ENCODE measurements at places on chromosomes 2 and 18.

DNA sequence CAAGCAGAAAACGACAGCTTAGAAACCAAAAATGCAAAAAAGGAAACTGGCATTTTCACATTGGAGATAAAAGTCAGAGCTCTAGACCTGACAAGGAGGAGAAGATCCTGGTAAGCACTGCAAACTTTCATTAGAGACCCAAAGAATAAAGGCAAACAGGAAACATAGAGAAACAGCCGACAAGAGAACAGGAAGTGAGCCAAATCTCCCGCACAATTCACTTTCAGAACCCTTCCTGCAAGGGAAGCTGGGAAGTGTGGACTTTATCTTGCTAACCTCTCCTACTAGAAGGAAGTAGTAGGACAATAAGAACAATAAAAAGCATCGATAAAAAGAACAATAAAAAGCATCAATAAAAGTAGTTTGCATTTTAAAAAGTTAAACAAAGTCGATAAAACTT, 417.8 kb upstream of the SPHKAP start:
- DNase-seq, result no peak

GRCh38 chr2:230861552-230862255, 3.0 kb upstream of the ITM2C start:
- no peak for DNase-seq

GRCh38 chr2:67455219-67456142, 58.3 kb downstream of the ETAA1 start:
- DNase-seq, result no peak

DNA sequence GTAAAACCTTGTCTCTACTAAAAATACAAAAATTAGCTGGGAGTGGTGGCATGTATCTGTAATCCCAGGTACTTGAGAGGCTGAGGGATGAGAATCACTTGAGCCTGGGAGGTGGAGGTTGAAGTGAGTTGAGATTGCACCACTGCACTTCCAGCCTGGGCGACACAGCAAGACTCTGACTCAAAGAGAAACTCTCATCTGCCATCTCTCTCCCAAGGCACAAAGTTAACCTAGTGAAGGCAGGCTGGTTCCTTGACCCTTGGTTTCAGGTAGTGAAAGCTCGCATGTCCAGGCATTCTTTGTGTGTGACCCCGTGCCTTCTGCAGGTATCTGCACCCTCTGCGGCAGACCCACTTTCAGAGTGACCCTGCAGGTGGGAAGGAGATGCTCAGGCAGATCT, 100.0 kb downstream of the WDSUB1 start:
- no peak for DNase-seq

GRCh38 chr2:86284401-86284841, 53.0 kb downstream of the REEP1 start:
- no peak for DNase-seq

DNA sequence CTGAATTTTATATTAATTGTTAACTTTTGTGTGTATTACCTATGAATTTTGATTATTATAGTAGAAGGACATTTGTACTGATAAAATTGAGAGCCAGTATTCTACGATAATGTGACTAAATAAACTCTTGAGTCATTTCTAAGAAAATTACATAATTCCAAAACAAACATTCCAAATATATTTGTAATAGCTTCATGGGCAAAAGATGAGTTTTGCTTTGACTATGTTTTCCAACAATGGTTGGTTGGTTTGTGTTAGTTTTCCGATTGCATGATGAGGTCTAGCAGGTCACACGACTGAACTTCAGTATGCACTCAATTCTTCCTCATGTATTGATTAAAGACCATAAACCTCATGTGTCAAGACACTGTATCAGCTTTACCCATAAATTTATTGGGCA, 71.7 kb upstream of the WDR75 start:
- DNase-seq, result no peak

DNA sequence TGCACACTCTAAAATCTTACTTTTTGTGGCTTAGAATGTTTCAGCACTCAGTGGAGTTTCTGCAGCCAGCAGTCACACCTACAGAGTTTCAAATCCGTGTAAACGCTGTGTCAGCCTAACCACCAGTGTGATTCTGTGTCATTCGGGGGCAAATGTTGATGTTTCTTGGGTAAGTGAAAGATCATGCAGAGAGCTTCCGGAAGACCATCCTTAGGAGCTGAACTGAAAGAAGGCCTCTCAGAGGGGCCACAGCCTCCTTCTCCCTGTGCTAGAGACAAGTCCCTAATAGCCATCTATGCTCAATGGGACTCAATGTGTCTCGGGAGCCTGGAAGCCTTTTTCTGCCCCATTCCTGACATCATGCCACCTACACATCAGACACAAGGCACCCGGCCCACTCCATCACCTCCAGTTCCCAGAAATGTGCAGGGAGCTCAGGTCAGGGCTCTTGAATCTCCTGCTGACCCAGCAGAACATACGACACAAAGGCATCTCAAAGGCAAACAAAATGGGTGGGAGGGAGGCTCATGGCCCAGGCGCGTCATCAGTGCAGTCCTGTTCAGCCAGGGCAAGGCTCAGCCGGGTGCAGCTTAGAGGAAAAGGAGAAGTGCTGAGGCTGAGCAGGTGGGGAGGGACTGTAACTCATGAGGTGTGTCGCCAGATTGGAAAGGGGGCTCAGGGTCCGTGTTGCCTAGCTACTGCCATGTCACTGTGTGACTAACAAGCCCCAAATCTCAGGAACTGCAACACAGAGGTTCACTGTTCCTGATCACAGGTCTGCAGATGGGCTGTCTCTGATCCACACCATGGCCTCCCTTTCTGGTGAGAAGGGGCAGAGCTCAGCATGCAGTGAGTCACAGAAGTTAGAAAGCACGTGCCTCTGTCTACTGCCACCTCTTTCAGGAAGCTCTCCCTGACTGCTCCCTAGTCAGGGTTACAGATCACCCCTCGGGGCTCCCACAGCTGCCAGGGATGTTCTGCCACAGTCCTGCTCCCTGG, 82.0 kb downstream of the SMAD7 start:
- peak; percentile 83 for DNase-seq

- DNase-seq, result no peak
Measured at GRCh38 chr2:99342536-99342935, 5.3 kb downstream of the EIF5B start.

DNA sequence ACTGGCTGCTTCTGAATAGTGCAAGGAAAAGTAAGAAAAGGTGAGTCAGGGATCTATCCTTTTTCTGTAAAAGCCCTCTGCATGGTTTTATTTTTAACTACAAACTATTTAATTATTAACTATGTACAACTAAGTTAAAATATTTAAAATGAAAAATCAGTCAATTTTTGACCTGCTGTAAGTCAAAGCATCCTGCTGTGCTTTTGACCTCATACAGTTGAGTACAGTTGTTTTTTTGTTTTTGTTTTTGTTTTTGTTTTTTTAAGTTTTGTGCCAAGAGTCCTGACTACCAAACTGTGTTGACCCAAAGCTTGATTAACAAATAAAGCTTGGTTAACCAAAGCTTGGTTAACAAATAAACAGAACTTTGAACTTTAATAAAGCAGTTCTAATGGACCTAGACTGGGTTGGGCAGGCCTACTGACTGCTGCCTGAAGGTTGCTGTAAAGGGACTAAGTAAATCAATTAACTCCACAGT, at the start of gene ACMSD:
ACMSD (plus strand) TSS at position 474 of the 478 bp plus-strand sequence. CDS start 67 bp downstream, outside the sequence.
- DNase-seq, result no peak

GRCh38 chr2:53744395-53745065, 23.1 kb upstream of the CHAC2 start:
- DNase-seq, result no peak

DNA sequence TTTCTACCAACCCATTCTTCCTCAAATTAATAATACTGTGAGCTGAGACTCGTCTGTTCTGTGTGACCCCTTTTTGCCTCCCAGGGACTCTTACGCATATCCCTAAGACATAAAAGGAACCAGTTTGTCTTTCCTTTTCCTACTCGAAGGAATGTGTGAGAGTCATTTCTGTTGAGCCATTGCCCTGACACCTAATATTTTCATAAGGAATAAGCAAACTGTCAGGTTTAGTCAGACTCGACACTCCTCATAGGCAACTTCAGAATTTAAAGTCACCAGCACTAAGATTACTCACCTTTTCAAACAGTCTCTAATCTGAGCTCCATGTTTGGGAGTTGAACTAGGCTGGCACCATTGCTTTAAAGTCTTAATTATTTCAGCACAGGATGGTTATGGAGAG, 305.5 kb downstream of the IKZF2 start:
- DNase-seq, result peak; percentile 20

- no peak for DNase-seq
Measured at GRCh38 chr2:202910698-202911097, 775 bp downstream of the WDR12 start.

DNA sequence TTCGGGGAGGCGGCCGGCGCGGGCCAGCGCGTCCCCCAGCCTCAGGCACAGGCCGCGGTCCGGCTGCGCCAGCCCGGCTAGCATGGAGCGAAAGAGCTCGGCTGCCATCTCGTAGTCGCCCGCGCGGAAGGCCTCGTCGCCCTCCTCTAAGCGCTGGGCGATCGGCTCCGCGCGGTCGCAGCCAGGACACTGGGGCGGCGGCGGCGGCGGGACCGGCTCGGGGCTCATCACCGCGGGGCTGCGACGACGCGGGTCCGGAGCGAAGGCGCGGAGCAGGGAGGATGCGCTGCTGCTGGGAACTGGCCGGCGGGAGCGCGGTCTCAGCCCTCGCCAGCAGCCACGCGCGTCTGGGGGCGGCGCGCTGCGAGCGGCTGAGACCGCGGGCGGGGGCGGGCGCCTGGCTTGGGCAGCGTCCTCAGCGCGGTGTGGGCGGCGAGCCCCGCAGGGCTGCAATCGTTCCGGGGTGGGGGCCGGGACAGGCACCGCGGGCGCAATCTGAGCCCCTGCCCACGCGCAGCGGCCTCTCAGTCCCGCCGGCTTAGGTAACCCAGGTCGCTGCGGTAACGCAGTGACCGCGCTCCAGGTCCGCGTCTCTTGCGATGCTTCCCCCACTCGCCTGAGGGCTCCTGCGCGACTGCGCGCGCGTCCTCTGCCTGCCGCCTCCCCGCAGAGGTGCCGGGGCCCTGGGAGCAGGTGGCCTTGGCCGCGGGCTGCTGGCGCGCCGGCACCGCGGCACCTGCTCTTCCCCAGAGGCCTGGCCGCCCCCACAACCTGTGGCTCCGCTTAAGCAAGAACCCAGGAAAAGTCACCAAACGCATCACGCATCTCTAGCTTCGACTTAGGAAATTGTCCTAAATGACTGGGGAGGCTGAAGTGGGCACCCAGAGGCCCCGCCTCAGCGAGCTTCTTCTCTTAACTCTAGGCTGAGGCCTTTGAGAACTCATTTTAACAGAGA, at the start of gene LONRF2:
LONRF2 (minus strand) TSS at position 636 of the 955 bp plus-strand sequence; CDS start at position 228, 408 bp downstream.
- DNase-seq, result peak; percentile 62

- DNase-seq, result peak; percentile 70
Measured at GRCh38 chr2:45494275-45494977, 116.6 kb downstream of the SRBD1 start.

DNA sequence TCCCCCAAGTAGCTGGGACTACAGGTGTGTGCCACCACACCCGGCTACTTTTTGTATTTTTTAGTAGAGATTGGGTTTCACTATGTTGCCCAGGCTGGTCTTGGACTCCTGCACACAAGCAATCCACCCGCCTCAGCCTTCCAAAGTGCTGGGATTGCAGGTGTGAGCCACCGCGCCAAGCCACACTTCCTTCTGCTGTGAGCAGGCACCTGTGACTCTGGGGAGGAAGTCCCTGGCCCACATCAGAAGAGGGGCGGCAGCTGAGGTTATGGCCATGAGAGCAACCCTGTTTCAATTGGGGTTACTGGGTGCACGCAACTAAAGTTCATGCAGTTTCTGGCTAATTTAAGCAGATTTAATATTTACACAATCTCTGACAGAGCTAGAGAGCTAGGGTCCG, 91.0 kb downstream of the PLB1 start:
- peak; percentile 91 for DNase-seq

DNA sequence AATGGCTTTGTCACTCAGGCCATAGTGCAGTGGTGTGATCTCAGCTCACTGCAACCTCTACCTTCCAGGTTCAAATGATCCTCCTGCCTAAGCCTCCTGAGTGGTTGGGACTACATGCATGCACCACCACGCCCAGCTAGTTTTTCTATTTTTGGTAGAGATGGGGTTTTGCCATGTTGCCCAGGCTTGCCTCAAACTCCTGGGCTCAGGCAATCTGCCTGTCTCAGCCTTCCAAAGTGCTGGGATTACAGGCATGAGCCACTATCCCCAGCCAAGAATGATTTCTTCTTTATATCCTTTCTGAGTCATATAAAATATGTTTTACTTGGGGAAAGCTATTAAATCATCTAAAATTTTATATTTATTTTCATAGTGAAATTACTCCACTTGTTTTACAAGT, 61.3 kb downstream of the CYBRD1 start:
- no peak for DNase-seq

DNA sequence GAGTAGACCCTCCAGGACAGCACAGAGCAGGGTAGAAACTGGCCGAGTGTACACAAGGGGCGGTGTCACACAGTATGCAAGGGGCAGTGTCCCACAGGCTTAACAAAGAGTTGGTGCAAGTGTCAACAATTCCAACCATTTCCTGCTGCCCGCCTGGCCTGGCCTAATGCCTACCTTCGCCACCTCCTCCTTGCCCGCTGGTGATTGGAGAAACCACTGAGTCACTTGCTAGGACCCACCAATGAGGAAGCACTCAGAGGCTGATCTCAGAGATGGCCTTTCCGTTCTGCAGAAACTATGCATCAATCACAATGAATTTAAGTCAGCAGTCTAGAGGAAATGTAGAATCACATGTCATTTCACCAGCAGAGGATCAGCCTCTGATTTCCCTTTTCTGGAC, 263.3 kb upstream of the PKDCC start:
- DNase-seq, result no peak

DNA sequence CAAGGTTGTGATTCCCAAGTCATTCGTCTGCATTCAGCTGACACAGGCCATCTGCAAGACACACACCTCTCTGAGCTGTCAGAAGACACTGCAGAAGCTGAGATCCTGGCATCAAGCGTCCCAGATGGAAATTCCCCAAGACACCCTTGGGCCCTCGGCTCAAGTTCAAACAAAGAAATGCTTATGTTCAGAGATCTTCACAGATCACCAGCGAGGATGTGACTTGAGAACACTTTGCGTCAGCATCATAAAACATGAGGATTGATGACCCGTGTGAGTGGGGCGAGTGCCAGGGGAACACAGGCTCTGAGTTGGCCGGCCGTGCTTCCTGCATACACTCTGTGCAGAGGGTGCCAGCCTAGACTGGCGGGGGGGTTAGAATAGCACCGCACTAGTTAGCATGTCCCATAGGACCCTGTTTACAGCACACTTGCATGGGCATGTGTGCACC, 36.8 kb downstream of the KCNIP3 start:
- no peak for DNase-seq

DNA sequence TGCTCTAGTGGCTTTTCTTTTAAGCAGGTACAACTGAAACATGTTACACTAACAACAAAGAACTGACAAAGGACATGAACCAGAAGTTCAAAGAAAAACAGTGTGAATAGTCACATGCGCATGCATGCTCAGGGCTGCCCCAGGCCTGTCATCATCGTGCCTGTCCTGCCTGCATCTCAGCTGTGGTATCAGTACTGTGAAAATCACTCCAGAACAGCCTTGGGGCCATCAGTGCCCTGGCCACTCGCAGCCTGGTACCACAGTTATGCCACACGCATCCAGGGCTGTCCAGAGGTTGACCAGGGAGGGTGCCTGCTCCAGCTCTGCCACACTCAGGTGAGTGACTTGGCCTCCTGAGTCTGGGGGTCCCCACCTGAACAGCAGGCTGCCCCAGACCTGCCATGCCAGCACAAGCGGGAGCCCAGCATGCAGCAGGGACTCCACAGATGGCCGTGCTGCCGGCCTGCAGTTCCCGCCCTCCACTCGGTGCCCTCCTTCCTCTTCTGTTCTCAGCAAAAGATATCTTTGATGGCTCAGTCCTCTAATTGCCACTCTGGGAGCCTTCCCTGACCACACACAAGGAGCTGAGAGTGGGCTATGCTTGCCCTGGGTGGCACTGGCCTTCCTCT, 12.3 kb downstream of the LIMS2 start:
- DNase-seq, result no peak

GRCh38 chr2:7256377-7256776, 339.2 kb downstream of the RNF144A start:
- DNase-seq, result no peak
